ENCODE measurements at places on chromosomes 3 and 15.

DNA sequence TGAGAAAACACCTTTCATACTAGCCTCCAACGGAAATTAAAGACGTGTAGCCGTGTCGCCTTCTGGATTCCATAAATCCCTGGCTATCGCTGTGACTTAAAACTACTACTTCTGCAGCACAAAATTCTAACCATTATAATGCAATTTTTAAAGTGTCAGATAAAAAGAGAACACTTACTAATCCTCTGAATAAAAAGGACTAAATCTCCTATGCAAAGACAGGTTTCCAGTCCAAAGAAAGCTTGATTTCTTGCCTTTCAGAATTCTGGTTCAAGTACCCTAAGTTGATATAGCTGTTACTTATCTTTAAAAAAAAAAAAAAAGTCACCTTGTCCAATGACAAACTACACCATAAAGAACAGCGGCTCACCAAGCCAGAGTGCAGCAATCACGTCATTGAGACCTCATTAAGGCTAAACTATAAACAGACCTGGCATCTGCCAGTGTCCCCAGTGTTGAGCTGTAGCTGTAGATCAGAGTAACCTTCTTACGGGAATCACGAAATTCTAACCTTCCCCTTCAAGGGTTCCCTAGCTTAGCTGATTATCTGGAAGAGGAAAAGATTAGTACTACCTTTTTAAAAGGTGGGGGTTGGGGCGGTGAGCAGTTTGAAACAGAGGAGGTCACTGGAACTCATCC, 2.2 kb downstream of the ABCC5 start:
- H3K36me3 ChIP-seq = peaks cover 30% of the 10 kb centered on the region
- peaks cover 35% of the 10 kb centered on the region for H3K4me1 ChIP-seq
- H3K27me3 ChIP-seq = no peaks in the 10 kb centered on the region

DNA sequence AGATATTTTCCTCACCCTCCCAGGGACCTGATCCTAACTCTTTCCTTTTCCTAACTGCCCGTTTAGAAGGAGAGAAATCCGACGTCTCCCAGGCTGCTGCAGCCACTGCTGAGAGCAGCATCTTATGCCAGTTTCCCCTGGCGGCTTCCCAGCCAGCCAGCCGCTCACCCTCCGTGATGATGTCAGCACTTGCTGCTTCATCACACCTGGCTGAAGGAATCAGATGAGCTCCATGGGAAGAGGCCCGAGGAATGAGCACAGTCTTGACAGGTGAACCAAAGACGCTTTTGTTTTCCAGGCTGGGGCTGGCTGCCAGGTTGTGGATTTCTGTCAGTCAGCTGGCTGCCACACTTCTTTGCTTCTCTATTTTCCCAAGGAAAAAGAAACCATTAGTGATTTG, 445.1 kb upstream of the RBMS3 start:
- H3K36me3 ChIP-seq = no peaks in the 10 kb centered on the region
- DNase-seq = no peak
- no peaks in the 10 kb centered on the region for H3K4me1 ChIP-seq
- H3K4me3 ChIP-seq = no peak overlapping the region
- no peaks in the 10 kb centered on the region for H3K27me3 ChIP-seq

DNA sequence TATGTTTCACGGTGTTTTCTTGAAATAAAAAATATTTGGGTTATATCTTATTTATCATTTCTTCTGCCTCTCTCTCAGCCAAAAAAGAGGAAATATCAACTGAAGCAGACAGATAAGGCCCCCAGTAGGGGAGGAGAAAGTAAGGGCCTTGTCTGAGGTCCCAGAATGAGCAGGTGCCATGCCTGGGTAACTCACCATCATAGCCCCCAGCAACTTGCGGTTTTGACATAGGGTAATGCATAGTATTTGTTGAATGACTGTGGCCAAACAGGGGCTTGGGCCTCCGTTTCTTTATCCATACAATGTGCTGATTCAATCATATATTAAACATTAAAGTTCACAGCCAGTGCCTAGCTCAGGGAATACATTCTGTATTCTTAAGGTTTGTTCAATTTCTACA, 119.6 kb downstream of the ABI3BP start:
- no peak overlapping the region for H3K27ac ChIP-seq
- DNase-seq = no peak
- H3K4me1 ChIP-seq = no peaks in the 10 kb centered on the region
- peaks cover 6% of the 10 kb centered on the region for H3K27me3 ChIP-seq
- H3K36me3 ChIP-seq = no peaks in the 10 kb centered on the region

- H3K27ac ChIP-seq = no peak overlapping the region
- DNase-seq = no peak
- H3K27me3 ChIP-seq = no peaks in the 10 kb centered on the region
- peaks cover 92% of the 10 kb centered on the region for H3K36me3 ChIP-seq
- H3K4me1 ChIP-seq = no peaks in the 10 kb centered on the region
Measured at GRCh38 chr3:31581660-31582059, 48.9 kb downstream of the STT3B start.

GRCh38 chr3:52221563-52222318, 3.7 kb downstream of the TLR9 start:
- no peak for DNase-seq
- H3K4me1 ChIP-seq = peaks cover 38% of the 10 kb centered on the region

DNA sequence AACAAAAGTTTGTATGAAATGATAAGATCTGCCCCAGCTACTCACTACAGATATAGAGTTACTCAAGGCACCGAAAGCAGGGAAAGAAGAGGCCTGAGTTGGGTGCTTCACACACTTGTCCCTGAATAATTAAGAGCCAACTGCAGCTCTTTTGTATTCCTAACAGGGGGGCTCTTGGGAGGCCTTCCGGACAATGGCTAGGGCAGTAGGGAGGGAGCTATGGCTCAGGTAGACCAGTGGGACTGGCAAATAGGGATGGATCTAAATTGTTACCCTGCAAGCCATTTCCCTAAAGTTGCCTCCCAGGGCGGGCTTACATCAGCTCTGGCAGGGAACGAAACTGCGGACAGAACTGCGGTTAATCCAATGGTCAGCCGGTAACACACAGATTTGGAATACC, 6.2 kb downstream of the SEMA5B start:
- H3K4me3 ChIP-seq = no peak overlapping the region
- peaks cover 45% of the 10 kb centered on the region for H3K27me3 ChIP-seq
- no peak for DNase-seq
- H3K36me3 ChIP-seq = no peaks in the 10 kb centered on the region

GRCh38 chr3:4825436-4826236, 153.6 kb upstream of the BHLHE40 start:
- DNase-seq = no peak
- no peak overlapping the region for H3K4me3 ChIP-seq
- H3K36me3 ChIP-seq = no peaks in the 10 kb centered on the region
- H3K4me1 ChIP-seq = peaks cover 79% of the 10 kb centered on the region

- peak; percentile 69 for DNase-seq
- H3K36me3 ChIP-seq = no peaks in the 10 kb centered on the region
- H3K4me1 ChIP-seq = peaks cover 14% of the 10 kb centered on the region
- no peaks in the 10 kb centered on the region for H3K27me3 ChIP-seq
- H3K27ac ChIP-seq = peak overlapping the region; percentile 7
Measured at GRCh38 chr3:16824081-16824696, 60.6 kb upstream of the PLCL2 start.

- DNase-seq = no peak
- no peaks in the 10 kb centered on the region for H3K27me3 ChIP-seq
- peaks cover 12% of the 10 kb centered on the region for H3K36me3 ChIP-seq
- no peak overlapping the region for H3K4me3 ChIP-seq
- H3K27ac ChIP-seq = no peak overlapping the region
- H3K4me1 ChIP-seq = peaks cover 46% of the 10 kb centered on the region
Measured at GRCh38 chr3:51977446-51978142, 2.7 kb downstream of the ABHD14A start.
